ENCODE measurements at places on chromosomes 13 and 19.

GRCh38 chr19:13099073-13099999 lies 3.3 kb downstream of the LYL1 start:
- no peak for DNase-seq

DNA sequence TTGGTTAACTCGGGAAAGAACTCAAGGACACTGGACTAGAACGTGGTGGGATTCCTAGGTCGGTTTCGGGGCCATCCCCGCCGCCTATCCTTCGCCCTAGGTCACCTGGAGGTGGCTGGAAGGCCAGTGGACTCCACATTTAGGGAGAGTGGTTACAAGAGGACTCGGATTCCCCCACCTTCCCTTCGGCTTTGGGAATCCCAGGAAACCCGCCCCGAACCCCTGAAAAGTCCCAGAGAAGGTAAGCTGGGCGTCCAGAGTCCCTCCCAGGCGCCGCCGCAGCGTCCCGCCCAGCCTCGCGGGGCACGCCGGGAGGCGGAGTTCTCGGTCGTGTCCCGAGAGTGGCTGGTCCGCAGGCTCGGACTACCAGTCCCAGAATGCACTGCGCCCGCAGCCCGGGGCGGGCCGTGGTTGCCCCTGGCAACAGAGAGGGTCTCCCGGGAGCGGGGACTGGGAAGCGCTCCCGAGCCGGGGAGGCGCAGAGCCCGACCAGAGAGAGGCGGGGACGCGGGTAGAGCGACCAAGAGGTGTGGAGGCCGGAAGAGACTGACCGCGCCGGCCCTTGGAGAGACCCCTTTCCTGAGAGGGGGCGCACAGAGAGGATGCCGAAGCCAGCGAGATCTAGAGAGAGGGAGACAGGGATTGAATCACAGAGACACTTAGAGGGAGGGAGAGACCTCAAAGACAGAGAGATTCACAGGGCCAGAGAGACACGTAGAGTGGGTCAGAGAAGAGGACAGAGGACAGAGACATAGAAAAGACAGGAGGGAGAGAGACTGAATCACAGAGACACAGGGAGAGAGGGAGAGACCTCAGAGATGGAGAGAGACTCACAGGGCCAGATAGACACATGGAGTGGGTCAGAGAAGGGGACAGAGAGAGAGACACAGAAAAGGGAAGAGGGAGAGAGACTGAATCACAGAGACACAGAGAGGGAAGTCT lies 2.6 kb upstream of the PRKCG start:
- peak; percentile 88 for DNase-seq

GRCh38 chr19:47896773-47897172 lies 10.7 kb upstream of the SULT2A1 start:
- DNase-seq: no peak

GRCh38 chr13:49495783-49496762 lies at the start of gene PHF11:
Gene PHF11, plus strand, starts transcription at chr13:49495953. Its CDS starts 49 bp downstream, at chr13:49496002.
- DNase-seq: peak; percentile 58

DNA sequence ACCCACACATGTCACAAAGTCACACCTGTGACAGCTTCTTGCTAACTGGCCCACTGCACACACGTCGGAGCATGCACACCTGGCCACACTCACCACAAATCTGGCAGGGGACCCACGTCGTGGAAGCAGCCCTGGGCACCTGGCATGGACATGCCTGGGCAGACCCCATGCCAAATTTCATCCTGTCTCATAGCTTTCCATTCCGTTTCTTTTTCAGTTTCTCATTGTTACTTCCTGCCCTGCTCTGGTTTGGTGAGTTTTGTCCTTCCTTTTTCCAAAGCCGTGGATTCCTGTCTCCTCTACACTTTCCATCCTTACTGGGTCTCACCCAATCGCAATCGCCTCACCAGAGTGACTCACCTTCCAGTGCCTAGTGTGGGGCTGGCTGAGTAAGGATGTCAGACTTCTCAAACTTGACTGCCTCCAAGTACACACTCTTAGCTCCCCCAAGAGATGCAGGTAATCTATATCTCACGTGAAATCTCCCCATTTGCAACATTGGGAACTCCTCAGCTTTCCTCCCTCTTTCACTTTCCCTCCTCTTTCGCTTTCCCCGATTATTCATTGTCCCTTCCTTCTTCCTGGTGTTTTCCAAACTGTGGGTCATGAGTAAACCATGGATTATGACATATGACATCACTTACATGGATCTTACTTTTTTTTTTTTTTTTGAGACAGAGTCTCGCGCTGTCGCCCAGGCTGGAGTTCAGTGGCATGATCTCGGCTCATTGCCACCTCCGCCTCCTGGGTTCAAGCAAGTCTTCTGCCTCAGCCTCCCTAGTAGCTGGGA lies 1.6 kb upstream of the BBC3 start:
- peak; percentile 56 for DNase-seq

DNA sequence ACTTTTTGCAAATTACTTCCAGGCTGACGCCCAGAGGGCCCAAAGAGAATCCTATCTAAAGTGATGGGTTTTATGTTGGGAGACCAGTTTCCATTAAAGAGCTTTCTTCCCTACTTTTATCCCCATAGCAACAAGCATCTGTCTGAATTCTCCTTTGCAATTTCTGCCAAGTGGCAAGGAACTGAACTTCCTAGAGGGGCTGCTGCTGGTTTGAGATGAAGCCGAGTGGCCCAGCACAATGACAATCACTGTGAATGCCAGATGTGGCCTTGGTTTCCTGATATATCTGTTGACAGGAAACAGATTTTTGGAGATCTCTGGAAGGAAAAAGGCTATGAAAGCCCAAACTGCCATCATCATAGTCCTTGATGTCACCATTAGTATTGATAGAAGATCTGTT lies 198.6 kb downstream of the OXGR1 start:
- no peak for DNase-seq

DNA sequence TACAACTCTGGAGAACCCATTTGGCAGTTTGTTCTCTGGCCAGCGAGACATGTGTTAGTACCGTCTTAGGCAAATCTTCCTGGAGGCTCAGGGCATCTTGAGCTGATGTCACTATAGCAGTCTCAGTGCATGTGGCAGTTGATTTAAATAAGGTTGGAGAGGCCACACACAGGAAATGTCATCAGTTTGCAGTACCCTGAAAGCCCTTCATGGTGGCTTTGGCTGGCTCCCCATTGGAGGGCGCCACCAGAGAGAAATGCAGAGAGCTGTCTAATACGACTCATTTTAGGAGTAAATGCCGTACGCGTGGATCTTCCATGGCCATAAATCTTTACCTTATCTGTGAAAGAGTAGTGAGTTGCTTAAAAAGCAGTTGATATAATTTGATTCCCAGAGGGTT lies 163.1 kb downstream of the STK24 start:
- no peak for DNase-seq

- DNase-seq: no peak
Measured at GRCh38 chr13:86052141-86052540, 252.9 kb upstream of the SLITRK6 start.

- no peak for DNase-seq
Measured at GRCh38 chr13:91417660-91418325, 19.4 kb downstream of the GPC5 start.

- no peak for DNase-seq
Measured at GRCh38 chr13:99472122-99472440, 29.2 kb upstream of the TM9SF2 start.

GRCh38 chr13:70923863-70924752 lies 815.9 kb upstream of the KLHL1 start:
- DNase-seq: no peak

DNA sequence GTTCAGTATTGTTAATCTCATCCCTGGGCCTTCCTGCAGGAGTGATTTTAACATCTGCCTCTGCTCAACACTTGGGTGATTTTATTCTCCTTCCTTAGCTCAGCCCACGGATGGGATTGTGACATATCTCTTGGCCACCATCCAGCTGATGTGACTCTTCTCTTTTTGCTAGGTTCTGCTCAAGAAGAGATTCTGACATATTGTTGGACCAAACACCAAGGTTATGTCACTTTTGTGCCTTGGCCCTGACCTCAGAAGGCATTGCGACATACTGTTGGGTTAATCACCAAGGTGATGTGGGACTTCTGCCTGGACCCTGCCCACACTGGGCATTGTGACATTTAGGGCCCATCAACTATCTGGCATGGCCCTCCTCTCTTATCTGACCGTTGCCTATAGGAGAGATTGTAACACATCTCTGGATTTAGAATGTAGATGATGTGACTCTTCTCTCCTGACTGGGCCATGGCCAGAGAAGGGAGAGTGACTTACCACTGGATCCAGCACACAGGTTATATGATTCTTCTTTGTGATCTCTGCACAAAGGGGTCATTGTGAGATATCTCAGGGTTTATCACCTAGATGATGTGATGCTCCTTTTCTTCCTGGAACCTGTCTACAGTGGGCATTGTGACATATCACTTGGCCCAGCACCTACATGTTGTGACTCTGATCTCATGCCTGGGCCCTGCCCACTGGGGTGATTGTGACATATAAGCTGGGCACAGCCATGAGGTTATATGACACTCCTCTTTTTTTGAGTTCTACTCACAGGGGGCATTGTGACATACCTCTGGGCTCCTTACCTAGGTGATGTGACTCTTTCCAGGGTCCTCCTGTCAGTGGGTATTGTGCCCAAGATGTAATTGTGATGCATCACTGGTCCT lies 88.8 kb downstream of the ZNF429 start:
- DNase-seq: no peak

DNA sequence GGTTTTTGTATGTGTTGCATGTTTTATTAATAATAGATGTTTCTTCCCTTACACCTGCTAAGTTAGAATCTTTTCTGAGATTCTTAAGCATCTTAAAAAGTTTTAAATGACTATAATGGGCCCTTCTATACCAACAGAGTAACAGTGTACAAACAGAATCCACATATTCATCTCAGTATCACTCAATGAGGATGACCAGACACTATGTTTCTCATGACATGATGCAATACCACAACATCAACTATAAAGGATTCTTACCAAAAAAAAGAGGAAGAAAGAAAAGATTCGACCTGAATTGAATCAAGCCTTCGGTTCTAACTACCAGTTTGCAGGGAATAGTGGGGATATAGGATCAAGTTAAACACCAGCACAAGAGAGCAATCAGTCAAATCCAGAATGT lies 56.5 kb downstream of the INTS6 start:
- DNase-seq: no peak

DNA sequence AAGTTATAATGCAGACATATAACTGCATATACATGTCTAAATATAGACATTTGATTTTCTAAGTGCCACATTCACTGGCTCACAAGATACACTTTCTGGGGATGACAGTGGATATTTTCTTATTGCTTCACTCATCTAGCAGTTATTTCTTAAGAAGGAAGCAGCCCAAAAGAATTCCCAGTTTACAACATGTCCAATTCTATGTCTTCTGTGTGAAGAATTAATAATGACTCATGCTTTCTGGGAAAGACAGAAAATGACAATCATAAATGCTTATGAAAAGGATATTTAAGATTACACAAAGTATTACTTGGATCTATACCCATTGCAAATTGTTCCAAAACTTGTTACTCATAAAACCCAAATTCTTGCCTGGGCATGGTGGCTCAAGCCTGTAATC lies 543.4 kb downstream of the SUCLA2 start:
- peak; percentile 9 for DNase-seq

- DNase-seq: no peak
Measured at GRCh38 chr13:75704194-75704926, 68.2 kb downstream of the LMO7 start.

- DNase-seq: no peak
Measured at GRCh38 chr13:52869050-52869449, 20.6 kb upstream of the PCDH8 start.

GRCh38 chr19:55495646-55496349 lies 7.6 kb downstream of the SSC5D start:
- no peak for DNase-seq

GRCh38 chr13:114115191-114115671 lies 17.2 kb downstream of the RASA3 start:
- DNase-seq: peak; percentile 45

GRCh38 chr19:13022859-13023636 lies 27.8 kb downstream of the NFIX start:
- DNase-seq: peak; percentile 94

DNA sequence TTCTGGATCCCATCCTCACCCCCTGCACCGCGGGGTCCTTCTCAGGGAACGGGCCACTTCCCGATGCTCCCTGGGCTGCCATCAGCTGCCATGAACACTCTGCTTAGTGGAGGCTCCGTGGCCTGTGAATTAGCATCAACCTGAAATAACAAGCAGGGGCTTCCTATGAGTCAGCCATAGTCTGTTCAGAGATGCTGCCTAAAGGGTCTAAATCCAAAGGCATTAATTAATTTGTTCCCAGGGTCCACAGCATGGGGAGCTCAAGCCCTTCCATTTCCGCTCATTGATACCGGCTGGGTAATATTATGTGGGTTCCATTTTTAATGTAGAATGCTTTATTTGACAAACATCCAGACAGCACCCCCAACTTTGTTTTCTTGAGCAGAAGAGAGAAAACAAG lies 341.9 kb upstream of the TMTC4 start:
- no peak for DNase-seq
